ENCODE measurements at places on chromosomes 6 and 20.

DNA sequence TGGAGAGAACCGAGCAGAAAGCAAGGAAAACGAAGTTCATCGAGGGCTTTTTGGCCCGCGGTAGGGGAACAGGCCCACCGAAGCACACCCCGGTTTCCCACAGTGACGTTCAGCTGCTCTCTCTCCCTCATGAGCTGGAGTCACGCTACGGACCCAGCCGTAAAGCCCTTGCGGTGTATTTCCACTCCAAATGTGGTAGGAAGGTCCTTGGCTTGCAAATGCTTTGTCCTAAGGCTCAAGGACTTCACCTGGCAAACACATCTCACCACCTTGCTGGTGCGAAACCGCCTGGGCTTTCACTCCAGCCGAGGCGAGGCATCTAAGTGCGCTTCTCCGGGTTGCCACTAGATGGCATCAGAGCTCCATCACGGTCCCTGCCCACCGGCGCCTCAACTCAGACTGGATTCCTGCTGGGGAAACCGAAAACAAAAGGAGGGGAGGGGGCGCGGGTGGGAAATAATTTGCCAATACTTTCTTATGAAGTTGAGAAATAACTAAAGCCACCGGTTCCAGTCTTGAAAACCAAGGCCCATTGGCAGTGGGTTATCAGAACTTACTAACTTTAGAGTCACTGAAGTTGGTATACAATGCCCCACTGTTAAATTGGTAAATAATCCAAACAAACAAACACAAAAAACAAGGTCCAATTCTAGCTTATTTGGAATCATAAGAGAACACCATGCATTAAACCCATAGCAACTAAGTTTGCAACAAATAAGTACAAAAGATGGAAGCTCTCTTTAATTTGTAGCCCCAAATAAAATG is 13.4 kb upstream of the FOXC1 start:
- no peak for DNase-seq

GRCh38 chr6:87199787-87200186 is 44.4 kb downstream of the ZNF292 start:
- no peak for DNase-seq

DNA sequence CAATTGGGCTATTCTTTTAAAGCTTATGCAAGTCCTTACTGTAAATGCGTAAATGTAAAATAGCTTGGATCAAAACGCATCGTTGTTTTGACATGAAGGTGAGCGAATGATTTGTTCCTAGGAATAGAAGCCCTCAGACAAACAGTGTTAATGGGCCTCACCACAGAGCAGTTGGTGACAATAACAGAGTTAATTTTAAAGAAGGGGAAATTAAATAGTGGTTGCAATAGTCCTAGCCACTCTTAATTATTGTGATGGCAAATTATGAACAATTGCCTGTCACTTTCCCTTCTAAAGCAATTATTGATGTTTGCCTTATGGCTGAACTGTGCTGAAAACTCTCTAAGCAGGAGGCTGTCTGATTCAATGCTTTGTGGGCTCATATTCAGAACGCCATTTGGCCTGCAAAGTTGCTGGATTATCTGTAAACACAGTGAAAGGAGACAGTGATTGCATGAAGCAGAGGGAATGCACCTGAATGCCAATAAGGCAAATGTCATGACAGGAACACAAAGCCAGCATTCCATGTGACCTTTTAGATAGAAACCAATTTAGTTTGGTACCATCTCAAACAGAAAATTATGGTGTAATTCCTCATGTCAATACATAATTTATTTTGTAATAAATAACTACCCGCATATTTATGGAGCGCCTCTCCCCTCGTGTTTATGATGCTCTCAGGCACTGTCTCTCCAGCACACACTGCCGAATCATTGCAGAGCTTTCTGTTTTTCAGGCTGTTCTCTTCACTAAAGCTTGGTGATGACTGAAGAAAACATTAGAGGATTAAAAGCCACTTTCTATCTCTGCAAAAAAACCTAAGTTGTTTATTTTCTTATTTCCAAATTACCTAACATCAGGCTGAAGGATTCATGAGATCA is 387.5 kb downstream of the HACE1 start:
- no peak for DNase-seq

- no peak for DNase-seq
Observed at GRCh38 chr6:158758451-158758860, 60.7 kb downstream of the EZR start.

DNA sequence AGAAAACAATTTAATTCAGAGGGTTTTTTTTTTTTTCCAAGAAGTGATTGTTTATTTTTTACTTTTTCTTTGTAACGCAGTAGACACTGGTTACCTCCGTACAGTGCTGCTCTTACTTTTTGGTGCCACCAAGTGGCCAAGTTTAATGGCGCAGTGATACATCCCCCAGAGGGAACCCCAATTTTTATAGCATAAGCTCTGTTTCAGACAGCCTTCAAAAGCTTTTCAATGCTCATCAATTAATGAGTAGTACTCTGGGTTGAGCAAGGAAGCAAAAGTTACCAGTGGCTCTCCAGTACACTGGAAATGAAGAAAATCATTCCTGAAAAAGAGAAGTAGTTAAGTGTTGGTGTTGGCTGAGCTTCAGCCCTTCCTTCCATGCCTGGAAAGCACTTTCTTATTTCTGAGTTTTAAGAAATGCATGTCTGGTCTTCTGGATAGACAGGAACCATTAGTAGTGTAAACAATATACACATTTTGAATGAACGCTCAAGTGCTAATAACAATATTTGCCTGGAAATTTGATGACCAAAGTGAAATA is 129.1 kb upstream of the SMLR1 start:
- peak; percentile 37 for DNase-seq

DNA sequence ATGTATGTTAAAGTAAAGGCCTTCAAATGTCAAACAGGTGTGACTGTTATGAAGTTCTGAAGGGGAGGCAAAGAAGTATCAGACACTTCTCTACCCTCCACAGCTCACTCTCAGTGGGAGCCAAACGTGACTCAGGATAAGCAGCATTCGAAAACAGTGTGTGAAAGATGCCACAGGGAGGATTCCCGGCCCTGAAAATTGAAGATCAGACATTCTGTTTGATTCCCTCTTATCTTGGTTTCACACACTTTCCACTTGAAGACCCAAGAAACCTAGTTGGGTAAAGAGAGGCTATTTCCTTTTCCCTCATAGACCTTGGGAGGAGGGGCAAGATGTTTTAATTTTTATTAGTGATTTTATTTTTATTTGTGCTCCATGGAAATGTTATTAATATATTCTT is 164.2 kb upstream of the SUPT3H start:
- no peak for DNase-seq

GRCh38 chr20:63768591-63769515 is 29.3 kb downstream of the SLC2A4RG start:
- DNase-seq: no peak

DNA sequence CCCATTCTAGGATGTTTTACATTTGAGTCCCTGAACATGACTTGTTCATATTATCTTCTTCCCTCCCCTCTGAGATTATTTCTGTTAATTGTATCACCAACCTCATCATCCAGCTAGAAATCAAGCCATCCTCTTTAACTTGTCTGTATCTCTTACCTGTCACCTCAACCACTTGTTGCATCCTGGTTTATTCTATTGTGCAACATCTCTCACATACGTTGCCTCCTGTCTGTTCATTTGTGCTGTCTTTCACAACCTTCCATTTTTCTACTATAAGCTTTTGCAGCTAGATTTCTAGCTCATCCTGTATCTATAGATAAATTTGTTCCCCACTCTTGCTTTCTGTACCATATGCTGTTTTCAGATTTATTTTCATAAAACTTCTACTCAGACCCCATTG is 183.7 kb downstream of the MCHR2 start:
- DNase-seq: no peak

GRCh38 chr6:13395272-13396237 is 67.2 kb upstream of the TBC1D7 start:
- no peak for DNase-seq

DNA sequence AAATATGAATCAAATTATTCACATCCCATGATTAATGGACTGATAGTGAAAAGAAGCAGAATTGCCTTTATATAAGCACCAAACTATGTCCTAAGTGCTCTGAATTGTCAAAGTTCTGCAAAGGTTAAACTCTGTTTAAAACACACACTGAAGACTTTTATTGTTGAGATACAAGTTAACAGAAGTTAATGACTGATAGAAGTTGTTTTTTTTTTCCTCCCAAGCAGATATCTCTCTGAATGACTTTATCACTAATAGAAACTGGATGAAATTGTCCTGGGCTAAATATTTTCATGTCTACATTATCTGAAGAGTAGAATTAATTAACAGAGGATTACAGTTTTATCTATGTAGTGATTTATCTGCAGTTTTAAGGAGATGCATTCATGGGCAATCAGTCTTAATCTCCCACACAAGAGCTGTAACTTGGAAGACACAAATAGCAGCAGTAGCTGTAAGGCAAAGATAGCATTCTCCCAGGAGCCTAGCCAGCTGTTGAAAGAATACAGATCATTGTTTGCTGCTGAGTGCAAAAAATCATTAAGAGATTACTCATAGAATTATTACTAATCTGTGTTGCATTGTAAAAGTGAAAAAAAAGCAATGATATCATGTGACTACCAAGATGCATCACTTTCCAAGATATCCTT is 49.9 kb downstream of the BMP5 start:
- DNase-seq: no peak

DNA sequence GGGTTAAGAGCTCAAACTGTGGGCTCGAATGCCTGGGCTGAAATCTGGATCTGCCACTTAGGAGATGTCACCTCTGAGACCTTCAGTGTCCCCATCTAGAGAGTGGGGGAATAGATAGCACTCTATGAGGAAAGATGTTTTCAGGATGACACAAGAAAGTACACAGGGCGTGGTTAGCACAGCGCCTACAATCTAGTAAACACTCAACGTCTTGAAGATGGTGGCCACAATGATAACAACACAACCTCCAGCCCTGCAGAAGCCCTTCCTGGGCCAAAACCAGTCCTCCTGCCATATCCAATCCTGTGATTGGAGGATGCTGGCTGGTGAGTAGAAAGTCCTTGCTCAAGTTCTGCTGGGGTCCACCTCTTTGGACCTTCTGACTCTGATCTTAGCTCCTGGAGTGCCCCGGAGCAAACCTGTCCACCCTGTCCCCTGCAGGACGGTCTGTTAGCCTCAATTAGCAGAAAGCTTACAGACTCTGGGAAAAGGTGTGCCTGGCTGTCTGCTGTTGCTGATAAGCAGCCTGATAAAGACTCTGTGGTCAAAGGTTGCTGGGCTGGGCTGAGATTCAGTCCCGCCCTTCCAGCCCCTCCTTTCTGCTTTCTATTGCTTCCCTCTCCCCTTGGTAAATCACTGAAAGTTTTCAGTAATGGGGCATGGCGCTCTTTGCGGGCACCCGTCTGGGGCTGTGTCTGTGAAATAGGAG is 8.2 kb downstream of the EDN3 start:
- DNase-seq: no peak

DNA sequence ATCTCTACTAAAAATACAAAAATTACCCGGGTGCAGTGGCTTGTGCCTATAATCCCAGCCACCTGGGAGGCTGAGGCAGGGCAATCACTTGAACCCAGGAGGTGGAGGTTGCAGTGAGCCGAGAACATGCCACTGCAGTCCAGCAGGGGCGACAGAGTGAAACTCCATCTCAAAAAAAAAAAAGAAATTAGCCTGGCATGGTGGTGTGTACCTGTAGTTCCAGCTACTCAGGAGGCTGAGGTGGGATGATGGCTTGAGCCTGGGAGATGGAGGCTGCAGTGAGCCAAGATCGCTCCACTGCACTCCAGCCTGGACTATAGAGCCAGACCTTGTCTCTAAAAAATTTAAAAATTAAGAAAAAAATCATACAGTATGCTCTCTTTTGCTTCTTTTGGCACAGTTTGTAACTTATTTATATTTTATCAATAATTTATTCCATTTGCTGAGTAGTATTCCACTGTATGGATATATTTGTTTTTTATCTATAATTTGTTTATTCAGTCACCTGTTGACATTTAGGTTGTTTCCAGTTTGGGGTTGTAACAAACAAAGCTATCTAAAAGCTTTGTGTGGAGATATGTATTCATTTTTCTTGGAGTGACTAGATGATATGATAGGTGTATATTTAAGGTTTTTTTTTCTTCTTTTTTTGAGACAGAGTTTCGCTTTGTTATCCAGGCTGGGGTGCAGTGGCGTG is 8.0 kb upstream of the MYBL2 start:
- no peak for DNase-seq

DNA sequence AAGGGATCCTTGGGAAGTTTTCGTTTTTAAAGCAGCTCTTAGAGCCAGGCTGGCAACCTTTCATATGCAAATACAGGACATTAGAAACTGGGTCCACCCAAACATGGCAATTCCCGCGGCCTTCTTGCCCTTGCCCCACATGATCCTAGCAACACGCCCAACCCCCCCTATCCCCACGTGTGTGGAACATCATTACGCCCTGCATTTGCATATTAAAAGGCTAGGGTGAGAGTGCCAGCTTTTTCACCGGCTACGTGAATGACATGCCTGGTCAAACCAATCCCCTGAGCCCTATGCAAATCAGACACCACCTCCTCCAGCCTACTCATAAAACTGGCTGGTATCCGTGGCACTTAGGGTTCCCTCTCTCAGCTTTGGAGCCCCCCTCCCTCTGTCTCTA is 88.1 kb downstream of the TNFRSF21 start:
- no peak for DNase-seq

DNA sequence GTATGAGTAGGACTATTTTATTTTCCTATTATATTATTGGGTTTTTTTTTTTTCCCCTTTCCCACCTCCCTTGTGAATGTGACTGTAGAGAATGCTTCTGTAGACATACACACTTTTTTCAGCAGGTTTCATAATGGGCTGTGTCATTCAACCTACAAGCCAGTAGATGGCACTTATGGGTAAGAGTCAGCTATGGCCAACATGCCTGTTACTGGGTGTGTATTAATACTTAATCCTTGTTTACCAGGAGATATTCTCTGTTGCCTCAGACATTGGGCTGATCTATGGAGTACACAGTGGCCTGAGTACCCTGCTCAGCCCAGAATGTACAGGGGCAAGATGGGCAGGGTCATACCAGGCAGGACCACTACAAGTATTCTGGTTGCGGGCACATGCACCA is 382.5 kb downstream of the EPHA7 start:
- DNase-seq: no peak

GRCh38 chr6:39948199-39948791 is 14.0 kb upstream of the MOCS1 start:
- no peak for DNase-seq

DNA sequence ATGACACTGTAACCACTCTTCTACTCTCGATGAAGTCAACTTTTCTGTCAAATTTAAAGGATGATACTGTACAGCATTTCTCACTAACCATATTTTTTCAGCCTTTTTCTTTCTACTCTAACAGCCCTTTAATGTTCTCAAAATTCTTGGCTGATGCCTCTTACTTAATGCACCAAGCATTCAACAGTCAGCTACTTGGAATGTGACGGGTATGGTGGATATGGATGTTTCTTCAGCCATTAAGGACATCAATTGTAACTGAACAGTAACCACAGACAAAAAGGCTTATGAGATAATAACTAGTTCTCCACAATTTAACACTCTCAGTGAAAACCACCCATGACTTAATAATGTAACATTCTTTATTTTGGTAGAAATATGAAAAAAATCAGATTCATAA is 467.2 kb upstream of the ZNF337 start:
- no peak for DNase-seq

DNA sequence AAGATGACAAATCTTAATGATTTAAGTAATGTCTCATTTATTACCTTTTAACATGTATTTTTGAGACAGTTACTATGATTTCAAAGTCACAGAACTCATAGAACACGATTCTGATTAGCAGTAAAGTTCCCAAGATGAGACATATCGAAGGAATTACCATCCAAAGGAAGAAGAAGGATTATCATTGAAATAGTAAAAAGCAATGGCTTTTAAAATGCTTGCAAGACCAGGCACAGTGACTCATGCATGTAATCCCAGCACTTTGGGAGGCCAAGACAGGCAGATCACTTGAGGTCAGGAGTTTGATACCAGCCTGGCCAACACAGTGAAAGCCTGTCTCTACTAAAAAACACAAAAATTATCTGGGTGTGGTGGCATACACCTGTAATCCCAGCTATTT is 219.2 kb downstream of the KHDC1L start:
- no peak for DNase-seq
